ENCODE measurements at places on chromosomes 2 and 18.

GRCh38 chr2:126661702-126662500, 5.9 kb downstream of the GYPC start:
- DNase-seq = no peak

DNA sequence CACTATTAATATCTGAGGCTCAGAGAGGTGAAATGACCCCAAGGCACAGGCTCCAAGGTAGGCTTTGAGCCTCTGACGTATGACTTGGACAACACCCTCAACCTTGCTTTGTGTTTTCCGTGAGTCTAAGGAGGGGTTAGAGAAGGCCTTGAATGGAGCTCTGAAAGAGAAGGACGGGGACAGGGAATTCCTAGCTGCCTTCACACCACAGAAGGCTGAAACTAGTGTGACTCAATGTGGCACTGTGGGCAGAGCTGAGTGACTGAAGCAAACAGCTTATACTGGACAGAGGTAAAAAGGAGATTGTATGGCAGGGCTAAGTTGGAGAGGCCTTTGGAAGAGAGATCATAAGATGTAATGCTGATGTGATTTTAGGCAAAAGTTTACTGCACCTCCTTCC, 3.5 kb upstream of the NCK2 start:
- no peak for DNase-seq

DNA sequence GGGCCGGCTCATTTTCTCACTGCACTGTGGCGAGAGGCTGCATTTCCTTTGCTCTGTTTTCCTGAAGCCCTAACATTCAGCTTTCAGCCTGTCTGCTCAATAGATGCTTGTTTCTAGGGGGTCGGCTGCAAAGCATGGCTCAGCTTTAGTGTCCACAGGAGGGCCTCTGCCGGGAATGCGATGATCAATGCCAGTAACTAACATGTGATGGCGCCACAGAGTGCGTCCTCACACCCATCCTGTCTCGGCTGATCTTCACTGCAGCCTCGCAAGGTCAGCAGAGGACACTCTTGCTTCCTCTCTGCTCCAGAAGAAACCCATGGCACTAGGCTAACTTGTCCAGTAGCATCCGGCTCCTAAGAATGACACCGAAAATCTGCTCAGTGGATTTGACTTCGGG, 156.4 kb upstream of the PXDN start:
- DNase-seq = no peak

DNA sequence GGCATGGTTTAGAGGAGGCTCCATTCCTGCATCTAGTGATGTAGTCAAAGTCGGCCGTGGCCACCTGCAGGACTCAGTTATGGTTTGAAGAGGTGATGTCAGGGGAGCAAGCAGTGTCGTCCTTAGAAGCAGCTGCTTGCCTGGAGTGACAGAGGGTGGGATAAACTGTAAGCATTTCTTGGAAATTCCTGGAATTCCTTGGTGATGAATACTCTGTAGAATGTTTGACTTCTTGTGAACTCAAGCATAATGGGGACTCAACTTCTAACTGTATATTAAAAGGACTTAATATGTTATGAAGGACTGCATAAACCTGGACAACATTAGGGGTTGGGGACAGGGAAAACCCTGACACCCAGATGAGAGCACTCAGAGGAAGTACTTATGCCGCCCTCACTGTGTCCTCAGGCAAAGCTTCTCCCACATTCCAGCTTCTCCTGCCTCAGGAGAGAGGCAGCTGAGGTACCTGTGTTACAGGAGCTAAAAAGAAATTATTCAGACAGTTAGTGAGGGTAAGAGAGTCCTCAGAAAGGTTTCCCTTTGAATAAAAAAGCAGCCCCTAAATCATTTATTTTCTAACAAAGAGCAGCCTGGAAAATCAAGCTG, 459.9 kb upstream of the CELF4 start:
- no peak for DNase-seq

DNA sequence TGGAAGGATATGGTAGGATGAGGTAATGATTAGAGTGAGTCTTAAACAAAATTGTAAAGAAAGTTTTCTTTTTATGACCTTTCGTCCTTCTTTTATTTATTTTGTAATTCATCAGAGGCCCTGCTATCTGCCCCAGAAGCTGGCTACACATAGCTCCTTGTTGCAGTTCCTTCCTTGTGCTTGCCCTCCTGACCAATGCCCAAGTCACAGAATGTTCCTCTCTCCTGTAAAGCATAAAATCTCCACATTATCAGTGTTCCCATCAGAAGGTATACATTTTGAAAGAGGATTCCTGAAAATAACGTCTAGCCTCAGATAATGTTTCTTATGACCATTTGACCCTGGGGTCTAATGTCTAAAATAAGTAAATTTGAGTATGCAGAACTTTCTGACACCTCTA, 78.3 kb downstream of the RND3 start:
- DNase-seq = no peak

DNA sequence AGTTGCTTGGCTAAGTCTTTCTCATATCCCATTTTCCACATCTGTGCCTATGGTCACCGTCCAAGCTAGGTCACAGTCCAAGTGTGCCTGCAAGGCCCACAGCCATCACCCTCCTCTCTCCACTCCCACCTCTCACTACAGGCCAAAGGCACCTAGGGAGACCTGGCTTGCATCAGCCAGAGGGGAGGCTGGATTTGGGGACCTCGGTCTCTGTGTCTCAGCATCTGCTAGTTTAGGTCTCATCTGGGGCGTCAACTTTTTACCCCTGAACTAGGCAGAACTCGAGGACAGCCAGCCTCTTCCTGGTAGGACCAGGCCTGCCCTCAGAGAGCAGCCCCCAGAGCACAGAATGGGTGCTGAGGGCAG, 217.1 kb downstream of the DYSF start:
- DNase-seq = no peak

DNA sequence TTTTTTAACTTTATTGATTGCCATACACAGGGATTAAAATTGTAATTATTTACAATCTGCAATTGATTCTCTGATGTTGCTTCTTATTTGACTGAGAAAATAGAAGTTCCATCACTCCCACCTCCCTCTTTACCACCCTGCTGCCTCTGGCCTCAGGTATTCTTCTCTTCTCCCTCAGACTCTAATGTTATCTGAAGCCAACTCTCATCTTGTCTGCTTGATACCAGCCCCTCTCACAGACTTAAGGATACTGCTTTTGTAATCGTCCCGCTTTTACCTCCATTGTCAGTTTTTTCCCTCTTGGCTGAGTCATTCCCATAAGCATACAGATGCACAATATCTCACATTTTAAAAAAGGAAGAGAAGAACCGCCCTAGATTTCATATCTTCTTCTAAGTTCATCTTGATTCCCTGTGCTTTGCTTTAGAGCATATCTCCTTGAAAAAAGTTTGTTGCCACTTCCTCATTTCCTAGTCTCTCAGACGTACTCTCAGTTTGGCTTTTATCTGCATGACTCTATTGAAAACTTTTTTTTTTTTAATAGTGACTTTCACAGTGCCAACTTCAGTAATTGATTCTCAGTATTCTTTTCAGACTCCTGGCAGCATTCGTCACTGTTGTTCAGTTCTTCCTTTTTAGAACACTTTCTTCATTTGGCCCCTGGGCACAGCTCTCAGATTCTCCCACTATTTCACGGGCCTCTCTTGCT, 31.1 kb downstream of the SPAG16 start:
- DNase-seq = no peak

GRCh38 chr2:48968011-48968410, 186.3 kb downstream of the FSHR start:
- no peak for DNase-seq

DNA sequence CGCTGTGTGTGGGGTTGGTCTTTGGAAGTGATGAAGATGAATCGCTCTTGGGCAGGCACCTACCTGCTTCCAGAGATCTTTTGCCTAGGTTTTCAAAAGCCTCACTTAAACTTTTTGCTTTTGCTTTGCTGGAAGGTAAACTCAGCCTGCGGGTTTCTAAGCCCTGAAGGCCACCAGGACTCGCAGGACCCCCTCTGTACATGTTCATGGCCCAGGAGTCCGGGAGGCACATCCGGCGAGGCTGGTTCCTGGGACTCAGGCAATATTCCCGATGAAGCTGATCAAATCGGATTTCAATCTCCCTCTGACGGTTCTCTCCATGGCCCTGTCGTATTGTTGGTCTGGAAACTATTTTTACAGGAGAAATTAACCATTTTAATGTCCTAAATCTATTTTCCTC, 13.2 kb downstream of the HJURP start:
- DNase-seq = no peak
